ENCODE measurements at places on chromosomes 6 and 20.

DNA sequence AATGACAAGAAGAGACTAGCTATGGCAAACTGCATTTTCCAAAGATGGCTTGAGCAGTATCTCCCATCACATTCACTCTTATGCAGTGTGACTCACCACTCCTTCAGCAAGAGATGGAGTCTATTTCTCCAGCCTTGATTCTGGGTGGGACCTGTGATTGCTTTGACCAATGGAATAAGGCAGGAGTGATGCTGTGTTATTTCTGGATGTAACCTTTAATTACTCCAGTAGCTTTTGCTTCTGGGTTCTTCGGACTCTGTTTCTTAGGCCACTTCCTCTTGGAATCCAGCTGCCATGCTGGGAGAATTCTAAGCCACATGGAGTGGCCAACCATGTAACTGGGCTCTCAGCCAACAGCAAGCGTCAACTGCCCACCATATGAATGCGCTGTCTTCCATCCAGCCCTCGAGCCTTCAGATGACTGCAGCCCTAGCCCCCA, 50.7 kb downstream of the TGM2 start:
- DNase-seq, result no peak

DNA sequence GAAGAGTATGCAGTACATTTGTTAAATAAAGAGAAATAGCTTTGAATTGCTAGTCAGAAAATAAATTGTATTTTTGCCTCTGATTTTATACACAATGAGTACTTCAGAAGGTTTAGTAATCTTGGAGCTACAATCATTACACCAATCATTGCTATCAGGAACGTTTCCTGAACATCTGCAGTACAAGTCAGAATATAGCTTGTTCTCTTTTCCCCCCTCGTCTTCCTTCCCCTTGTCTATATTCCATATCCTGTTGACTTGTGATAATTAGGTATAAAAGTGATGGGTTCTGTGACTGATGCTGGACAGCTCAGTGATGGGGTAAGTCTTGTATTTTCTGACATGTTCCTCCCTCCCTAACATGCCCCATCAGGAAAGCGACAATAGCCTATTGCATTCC, 94.0 kb downstream of the AHI1 start:
- DNase-seq, result no peak

GRCh38 chr20:13202565-13202964, 18.5 kb upstream of the ISM1 start:
- peak; percentile 39 for DNase-seq

- no peak for DNase-seq
Measured at GRCh38 chr6:135087403-135087802, 32.8 kb upstream of the HBS1L start.

- no peak for DNase-seq
Measured at GRCh38 chr6:129312880-129313279, 397.1 kb downstream of the ARHGAP18 start.

DNA sequence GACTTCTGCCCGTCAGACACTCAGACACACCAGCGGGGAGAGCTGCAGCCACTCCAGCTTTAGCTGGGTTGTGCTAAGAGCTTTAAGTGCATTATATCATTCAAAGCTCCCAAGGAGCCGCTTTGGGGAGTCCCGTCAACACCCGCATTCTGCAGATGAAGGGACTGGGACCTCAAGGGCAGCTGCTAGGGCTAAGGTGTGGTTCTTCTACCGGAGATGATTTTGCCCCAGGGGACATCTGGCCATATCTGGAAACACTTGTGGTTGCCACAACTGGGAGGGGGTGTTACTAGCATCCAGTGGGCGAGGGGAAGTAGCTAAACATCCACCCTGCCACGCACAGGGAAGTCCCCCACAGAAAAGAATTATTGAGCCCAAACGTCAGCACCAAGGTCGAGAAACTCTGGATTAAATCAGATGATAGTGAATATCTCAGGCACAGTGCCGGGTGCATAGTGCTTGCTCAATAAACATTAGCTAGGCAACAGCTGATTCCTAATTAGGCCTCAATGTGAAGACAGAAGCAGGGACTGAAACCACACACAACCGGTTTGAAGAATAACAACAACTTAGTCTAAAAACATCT, 29.6 kb downstream of the PMEPA1 start:
- no peak for DNase-seq

- DNase-seq, result no peak
Measured at GRCh38 chr6:162019349-162019748, 708.2 kb downstream of the PRKN start.

DNA sequence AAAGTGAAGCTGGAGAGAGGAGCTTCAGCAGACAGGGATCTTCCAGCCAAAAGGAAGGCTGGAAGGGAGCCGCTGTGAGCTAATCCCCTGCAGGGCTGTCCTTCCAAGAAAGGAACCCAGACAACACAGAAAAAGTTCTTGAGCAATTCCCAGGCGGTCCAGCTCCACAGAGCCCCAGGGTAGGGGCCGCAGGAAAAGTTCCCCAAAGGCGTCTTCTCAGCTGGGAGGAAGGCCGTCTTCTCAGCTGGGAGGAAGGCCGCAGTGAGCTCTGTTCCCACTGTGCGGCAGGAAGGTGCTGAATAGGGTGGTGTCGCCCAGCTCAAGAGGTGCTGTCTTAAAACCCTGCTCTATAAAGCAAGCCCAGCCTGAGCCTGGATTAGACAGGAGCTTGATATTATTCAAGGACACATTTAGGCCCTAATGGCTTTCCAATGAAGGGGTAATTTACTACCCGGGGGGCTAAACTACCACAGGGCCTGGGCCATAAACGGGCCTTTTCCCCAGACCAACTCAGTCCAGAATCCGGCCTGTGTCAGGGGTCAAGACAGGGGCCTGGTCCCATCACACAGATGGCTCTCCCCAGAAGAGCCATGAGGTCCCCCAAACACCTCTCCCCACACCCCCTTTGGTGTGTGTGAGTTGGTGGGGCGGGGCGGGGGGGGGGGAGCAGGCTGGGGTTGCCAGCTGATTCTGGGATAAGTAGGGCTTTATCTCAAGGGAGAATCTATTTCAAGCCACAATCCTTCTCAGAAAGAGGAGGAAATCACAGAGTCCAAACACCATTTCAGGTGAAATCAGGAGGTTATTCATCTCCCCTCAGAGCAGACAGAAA, 103.6 kb downstream of the NOL4L start:
- DNase-seq, result no peak

DNA sequence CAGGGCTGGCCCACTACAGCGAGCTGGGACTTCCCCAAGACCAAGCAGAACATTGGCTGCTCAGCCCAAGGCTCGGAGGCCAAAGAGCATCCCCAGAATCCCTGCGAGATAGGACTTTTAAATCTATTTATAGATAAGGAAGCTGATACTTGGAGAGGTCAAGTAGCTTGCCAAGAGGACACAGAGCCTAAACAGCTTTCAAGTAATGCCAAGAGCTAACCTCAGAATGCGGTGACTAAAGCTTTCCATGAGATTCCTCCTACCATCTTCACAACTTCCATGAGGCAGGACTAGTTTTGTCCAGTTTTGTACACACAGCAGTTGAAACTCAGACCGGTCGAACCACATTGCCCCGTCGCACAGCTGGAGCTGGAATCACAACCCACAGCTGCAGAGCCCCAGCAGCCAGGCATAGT, 168.1 kb upstream of the TOP1 start:
- no peak for DNase-seq

DNA sequence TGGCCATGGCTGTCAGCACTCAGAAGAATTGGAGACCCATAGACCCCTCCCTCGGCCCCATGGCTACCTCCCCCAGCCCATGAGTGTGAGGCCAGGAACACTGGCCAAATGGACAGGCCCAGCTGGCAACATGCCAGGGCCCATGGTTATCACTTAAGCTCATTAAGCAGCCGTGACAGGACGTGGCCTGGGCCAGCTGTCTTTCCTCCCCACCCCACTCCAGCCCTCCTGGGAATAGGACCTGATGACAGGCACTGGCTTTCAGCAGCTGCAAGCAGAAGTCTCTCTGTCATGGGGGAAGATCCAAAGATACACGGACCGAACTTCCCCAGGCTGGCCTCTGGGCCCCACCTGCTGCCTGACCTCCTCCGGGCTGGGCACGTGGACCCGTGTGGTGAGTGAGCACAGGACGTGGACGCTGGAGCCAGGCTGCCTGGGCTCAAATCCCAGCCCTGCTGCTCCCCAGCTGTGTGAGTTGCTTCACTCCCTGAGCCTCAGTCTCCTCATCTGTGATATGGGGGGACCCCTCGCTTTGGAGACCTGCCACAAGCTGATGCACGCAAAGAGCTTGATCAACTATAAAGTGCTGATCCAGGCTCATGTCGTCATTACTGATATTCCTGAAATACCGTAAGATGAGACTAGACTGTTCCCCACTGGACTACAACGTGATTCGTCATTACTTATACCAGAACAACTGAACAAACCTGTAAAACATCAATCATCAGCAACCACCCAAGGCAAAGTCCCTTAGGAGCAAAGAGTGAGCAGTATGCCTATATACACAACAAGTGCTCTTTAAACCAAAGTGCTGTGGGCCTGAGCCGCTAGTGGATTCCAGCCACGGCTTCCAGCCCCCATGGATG, 22.0 kb upstream of the VSTM2L start:
- DNase-seq, result no peak

DNA sequence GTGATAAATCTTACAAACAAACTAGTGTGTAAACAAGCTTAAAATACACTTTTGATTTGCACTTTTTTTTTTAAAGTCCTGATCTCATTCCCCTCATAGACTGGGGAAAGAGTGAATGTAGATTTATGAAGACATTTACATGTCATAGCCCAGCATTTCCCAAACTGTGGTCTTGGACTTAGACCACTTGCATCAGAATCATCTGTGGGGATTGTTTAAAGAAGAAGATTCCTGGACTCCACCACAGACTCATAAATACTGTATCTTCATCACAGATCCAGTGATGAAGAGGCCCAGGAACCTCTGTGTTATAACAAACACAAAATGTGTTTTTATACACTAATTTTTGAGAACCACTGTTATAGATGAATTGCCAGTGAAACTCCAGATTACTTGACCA, 99.5 kb downstream of the KCNQ5 start:
- no peak for DNase-seq

- DNase-seq, result no peak
Measured at GRCh38 chr20:4099905-4100675, 84.7 kb upstream of the RNF24 start.

DNA sequence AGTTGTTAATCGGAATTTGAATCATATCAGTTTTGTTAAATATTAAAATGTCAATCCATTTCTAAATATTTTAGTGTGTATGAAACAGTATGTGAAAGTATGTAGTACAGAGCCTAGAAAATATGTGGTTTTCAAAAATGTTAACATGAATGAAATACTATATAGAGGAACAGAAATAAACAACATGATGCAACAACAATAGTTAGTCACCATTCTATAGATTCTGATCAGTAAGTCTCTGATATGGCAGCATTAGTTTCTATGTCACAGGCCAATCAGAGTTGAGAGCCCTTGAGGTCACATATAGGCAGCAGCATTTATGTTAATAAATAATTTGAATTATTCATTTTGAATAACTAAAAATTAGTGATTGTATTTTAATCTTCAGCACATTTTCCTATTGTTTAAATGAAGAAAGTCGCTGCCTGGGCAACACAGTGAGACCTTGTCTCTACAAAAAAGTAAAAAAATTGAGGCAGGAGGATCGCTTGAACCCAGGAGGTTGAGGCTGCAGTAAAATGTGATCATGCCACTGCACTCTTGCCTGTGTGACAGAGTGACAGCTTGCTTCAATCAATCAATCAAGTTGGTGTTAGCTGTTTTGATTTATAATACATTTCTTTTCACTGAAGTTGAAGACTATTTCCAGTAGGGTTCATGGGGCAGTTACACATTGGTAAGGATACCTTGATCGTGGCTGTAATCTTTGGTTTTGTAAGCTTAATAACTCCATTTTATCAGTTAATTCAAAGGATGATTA, 11.5 kb upstream of the MAP3K7 start:
- no peak for DNase-seq

- DNase-seq, result no peak
Measured at GRCh38 chr6:164563924-164564323, 745.5 kb downstream of the C6orf118 start.

DNA sequence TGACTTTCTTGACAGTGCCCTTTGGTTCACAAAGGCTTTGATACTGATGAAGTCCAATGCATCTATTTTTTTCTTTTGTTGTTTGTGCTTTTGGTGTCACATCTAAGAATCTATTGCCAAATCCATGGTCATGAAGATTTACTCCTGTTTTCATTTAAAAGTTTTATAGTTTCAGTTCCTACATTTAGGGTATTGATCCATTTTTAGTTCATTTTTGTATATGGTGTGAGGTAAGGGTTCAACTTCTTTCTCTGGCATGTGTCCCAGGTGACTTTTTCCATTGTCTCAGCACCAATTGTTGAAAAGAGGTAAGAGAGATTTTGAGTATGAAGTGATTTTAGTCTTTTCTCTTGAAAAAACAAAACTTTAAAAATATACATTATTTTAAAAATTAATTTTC, 260.6 kb downstream of the GMPR start:
- no peak for DNase-seq

- DNase-seq, result no peak
Measured at GRCh38 chr6:84641076-84641475, 123.3 kb downstream of the TBX18 start.

- DNase-seq, result no peak
Measured at GRCh38 chr20:63695424-63696305, 787 bp upstream of the TNFRSF6B start.

DNA sequence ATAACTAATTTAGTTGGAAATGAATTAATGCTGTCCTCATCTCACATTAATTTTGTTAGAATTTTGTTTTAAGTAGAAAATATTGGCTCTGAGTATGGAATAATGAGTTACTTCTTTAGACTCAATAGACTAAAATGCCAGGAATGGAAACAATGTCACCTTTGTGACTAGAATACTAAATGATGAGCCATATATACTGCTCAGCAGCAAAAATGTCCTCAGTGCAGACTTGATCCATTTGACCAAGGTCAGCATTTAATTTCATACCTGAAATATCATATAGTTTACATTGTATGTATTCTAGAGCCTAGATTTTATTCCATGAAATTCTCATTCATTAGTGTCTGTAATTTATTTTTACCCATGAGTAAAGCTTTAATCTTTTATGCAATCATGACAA, 217.7 kb downstream of the ADGRB3 start:
- no peak for DNase-seq

DNA sequence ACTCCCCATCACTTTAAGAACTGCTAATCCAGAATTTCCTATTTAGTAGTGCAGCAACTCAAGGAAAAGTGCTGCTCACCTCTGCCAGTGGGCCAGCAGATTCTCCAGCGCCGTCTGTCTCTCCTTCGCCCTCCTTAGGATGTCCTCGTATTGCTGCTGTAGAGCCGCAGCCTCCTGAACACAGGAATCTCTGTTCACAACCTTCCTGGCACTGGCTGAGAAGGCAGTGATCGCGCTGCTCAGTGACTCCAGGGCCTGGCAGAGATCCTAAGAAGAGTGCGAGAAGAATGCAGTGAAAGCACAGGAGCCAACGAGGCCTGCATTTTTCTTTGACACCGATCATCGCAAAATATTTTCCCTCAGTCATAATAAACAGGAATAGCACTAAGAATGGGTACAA, 209.0 kb downstream of the SYNE1 start:
- no peak for DNase-seq

DNA sequence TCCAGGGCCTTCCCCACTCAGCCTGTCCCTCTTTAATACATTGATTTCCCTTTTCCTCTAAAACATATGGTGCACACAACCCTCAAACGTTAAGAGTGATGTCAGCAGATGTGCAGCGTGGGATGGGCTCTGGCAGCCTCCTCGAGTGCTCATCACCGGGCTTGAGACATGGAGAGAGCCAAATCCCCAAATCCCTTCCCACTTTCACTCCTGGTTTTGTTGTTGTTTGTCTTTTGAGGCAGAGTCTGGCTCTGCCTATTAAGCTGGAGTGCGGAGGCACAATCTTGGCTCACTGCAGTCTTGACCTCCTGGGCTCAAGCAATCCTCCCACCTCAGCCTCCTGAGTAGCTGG, 5.8 kb upstream of the PLTP start:
- DNase-seq, result no peak

- no peak for DNase-seq
Measured at GRCh38 chr6:163324688-163325389, 89.7 kb upstream of the QKI start.
